Omental fat pad (tissue), 4 donors: ENCODE measurements at places on chromosomes 2 and 18.

DNA sequence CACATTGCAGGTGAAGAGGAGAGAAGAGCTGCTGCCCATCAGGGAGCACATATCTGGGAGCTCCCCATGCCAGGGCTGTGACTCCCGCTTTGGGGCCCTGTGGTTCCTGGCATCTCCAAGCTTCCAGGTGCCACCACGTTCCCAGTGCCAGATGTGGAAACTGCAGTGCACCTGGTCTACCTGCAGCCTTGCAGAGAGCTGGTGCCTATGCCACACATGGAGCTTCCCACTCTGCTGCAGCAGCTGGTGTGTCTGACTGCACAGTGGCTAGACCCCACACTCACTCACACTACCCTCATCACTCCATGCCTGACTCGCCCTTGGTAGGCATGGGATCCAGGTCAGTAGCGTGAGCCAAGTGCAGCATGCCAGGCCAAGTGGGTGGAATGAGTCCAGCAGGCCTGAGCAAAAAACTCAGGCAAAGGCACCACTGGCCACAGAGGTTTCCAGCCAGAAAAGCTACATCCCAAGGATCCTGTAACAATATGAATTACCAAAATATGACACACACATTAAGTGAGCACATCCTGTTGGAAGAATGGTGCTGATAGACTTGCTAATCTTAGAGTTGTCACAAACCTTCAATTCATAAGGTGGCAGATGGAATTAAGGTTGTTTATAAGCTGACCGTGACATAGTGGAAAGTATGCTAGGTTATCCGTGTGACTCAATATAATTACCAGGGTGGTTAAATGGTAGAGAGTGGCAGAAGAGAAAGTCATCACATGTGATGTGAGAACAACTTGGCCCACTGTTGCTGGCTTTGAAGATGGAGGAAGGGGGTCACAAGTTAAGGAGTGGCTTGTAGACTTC is 150.9 kb downstream of the EHBP1 start:
- DNase-seq = no peak

DNA sequence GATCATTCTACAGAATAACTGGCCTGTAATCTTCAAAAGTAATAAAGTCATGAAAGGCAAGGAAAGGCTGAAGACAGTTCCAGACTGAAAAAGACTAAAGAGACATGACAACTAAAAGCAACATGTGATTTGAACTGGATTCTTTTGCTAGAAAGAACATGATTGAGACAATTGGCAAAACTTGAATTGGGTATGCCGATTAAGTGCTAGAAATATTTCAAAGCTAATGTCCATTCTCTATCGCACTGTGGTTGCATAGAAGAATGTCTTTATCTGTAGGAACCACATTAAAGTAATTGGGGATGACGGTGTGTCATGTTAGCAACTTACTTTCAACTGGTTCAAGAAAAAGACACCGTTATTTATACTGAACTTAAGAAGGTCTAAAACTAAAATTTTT is 98.5 kb downstream of the EXOC6B start:
- no peak for DNase-seq

DNA sequence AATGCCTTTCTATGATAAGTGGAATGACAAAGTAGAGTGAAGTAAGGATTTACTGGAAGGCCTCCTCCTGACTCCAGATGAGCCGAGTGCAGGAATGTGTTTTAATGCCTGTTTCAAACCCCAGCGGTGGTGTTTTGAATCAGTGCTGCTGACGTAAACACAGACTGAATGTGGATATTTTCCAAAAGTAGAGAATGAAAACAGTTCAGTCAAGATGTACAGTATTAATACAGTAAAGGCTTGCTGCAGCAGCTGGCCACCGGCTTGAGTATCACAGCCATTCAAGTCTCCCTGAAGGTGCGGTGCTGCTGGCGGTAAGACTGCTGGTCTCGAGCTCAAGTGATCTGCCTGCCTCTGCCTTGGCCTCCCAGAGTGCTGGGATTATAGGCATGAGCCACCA is 46.7 kb downstream of the ARHGAP28 start:
- no peak for DNase-seq

DNA sequence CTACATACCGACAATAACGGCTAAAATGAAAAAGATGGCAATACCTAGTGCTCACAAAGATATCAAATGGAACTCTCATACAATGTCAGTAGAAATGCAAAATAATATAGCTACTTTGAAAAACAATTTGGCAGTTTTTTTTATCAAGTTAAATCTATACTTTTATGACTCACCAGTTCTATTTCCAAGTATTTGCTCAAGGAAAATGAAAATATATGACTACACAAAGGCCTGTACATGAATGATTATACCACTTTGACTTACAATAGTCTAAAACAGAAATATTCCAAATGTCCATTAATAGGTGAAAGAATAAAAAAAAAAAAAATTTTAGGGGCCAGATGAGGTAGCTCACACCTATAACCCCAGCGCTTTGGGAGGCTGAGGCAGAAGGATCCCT is 219.8 kb downstream of the ZRANB3 start:
- no peak for DNase-seq

DNA sequence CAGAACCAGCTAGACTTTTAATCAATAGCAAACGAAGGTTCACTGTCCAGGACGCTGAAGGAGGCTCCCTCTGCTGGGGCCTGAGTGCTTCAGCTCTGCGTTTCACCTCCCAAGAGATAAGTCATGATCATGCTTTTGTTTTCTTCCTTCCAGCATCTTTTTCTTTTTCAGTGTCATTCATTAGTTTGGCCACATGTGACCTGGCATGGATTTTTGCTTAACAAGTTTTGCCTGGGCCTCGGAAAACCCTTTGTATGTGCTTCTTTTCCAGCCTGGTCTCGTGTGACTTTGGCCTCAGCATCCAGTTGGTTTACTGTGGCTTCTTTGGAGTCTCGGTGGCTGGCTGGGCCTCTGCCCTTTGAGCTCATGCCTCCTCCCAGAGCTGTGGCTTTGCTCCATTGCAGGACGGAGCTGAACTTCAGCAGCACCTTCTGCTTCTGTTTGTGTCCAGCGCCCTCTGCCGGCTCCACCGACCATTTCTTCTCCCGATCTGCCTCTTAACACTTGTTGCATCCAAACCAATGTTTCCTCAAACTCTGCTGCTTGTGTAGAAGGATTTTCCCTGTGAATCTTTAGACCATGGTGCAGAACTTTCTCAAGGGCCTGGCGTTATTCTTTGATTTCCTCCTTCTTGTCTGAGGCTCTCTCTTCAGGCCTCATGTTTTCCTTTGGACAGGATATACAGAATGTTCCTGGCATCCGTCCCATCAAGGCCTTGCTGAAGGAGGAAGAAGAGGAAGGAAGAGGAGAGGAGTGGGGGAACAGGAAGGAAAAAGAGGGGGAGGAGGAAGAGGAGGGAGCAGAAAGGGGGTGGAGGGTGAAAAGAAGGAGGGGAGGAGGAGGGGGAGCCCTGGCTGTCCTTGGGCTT is 23.6 kb upstream of the HES6 start:
- peak; percentile 79 for DNase-seq

DNA sequence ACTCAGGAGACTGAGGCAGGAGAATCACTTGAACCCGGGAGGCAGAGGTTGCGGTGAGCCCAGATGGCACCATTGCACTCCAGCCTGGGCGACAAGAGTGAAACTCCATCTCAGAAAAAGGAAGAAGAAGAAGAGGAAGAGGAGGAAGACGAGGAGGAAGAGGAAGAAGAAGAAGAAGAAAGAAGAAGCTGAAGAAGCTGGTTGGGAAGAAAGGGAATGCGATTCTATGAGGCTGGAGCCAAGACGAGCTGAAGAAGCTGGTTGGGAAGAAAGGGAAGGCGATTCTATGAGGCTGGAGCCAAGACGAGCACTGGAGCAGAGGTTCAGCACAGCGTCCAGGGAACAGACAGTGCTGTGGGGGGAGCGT is 30.3 kb upstream of the TAF1B start:
- no peak for DNase-seq

DNA sequence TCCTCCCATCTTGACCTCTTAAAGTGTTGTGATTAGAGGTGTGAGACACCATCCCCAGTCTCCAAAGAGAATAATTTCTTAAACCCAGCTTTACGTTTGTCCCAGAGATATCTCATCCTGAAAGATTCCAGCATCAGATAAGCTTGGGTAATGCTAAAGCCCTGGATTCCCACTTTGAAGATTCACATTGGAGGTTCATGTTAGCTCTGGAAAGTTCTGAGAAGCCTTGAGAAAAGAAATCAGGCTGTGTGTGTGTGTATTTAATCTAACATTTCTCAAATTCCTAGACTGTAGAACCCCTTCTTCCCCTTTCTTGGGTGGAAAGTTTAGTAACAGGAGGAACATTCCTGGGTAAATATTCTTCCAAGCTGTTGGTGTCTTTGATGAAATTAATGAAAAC is 18.0 kb downstream of the ZNF532 start:
- DNase-seq = no peak

GRCh38 chr18:56565046-56565445 is 73.3 kb downstream of the TXNL1 start:
- DNase-seq = no peak

DNA sequence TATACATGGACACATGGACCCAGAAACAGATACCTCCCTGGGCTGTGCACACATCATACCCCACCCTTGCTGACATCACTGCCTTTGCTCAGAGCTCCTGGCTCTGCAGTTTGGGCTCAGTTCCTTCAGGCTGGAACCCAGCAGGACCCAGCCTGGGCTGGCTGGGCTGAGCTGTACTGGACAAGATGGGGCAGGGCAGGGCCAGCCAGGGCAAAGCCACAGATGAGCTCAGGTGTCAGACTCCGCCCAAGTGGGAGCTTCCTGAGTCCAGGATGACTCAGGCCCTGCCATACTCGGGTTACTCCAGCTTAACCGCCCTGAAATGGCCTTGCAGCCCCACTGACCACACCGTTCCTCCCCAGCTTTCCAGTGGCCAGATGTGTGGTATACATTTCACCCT is 284.9 kb downstream of the OSR1 start:
- DNase-seq = no peak

GRCh38 chr2:98012561-98012991 is 16.8 kb upstream of the TMEM131 start:
- no peak for DNase-seq

DNA sequence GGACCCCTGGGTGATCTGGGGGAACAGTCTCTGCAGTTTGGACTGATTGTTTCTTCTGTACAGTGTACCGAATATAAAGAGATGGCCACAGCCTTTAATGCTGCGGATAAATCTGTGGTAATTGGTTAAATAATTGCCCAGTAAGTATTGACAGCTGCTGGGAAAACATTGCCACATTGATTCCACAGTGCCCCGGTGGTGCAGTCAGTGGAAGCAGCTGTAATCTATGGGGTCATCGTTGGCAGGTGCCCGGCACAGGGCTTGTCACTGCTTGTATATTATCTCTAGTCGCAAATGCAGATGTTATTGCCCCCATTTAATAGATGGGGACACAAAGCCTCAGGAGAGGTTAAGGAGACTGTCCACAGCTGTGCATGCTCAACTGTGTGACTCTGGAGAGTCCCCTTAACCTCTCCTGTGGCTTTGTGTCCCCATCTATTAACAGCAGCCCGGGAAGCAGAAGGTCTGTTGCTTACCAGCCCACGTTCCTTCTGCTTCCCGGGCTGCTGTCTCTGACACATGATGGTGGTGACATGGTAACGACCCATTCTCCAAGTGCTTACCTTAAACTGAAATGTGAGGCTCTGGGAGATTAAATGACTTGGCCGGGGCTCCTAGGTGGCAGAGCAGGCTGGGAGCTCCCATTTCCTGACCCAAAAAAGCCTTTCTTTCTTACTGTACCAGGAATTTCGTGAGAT is 76.9 kb downstream of the NCK2 start:
- no peak for DNase-seq

DNA sequence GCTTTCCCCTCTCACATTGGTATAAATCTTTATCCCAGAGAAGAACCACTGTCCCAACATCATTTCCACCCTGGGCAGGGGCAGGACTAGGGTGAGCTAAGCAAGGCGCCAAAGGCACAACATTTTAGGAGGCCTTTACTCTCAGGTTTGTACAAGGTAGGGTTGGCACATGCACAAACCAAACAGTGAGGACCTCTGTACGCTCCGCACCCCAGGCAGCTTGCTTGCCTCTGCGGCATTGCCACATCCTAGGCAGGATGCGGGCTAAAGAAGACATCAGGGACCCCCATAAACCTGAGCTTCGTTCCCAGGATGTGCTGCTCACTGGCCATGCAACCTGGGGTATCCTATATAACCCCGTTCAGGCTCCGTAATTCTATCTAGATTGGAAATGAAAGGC is 128.1 kb upstream of the DAPL1 start:
- DNase-seq = no peak

- DNase-seq = no peak
These were observed 1.1 kb downstream of the CHN1 start for GRCh38 chr2:175003875-175004729.

- DNase-seq = no peak
These were observed 119.5 kb upstream of the RAB12 start for GRCh38 chr18:8489761-8490160.

DNA sequence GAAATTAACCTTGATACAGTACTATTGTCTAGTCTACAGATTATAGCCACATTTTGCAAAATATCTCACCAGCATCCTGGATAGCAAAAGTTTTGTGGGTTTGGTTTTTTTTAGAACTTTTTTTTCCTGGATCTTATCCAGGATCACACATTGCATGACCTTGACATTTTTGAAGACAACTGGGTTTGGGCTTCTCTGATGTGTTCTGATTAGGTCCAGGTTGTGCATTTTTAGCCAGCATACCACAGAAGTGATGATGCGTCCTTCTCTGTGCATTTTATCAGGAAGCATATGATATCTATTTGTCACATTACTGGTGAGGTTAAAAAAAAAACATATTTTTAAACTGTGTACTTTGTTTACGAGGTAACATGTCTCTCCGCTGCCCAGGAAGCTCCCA is 221.0 kb upstream of the OSR1 start:
- no peak for DNase-seq

DNA sequence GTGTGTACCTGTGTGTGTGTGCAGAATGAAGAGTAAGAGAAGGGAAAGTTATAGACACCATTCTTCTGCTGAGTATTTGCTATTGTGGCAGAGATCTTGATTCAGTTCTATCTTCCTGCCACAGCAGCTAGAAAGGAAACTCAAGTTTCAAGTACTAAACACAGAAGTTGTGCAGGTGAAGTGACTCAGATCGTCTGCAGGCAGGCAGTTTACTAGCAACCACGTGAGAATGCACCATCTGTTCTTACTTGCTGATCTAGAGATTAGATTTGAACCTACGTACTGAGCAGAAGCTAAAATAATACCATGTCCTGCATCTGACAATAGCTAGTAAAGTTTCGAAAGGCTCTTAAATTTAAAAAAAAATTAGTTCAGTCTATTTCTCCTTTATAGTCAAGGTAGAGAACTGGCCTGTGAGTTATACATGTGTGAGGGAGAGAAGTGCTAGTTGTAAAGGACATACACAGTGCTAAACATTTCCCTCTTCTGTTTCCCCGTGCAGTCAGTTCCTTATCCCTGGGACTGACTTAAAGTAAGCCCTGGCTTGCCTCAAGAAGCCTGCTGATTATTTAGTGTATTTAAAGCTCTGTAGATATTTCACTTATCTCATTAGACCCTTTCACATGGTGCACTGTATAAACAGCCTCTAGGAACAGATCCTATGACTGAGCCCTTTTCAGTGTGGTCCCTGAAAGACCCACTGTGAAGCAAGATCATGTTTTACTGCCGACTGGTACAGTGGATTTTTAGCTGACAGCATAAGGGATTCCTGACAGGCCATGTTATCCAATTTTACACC is 45.0 kb downstream of the SLC38A11 start:
- DNase-seq = no peak

- DNase-seq = no peak
These were observed 165.1 kb downstream of the RPIA start for GRCh38 chr2:88856409-88857135.

GRCh38 chr18:3596637-3597384 is 146.8 kb downstream of the TGIF1 start:
- no peak for DNase-seq
